HepG2 (cell line): ENCODE measurements at places on chromosomes 2 and 18. TPM values are rescaled to one million over a fixed set of nuclear protein-coding genes. Genes with fewer than 3 reads are reported as not detected.

Gene FAM237A
- polyA plus RNA-seq = not detected in 2 replicates

Gene ALK
- not detected in 2 replicates for polyA plus RNA-seq

Gene POTEI
- polyA plus RNA-seq = 0.29 and 0.33 TPM in 2 replicates

Gene LAPTM4A
- 491 and 558 TPM in 2 replicates for polyA plus RNA-seq

Gene SERPINB4
- not detected in 2 replicates for polyA plus RNA-seq

Gene CGREF1
- 23.4 and 30.8 TPM in 2 replicates for polyA plus RNA-seq

Gene ST6GAL2
- not detected in 2 replicates for polyA plus RNA-seq

Gene SNED1
- 0.35 and 0.65 TPM in 2 replicates for polyA plus RNA-seq

- DNase-seq = no peak
Observed at GRCh38 chr2:38178119-38178518, 102.2 kb upstream of the CYP1B1 start.

- DNase-seq = no peak
Observed at GRCh38 chr2:210429403-210430137, 47.0 kb downstream of the LANCL1 start.

DNA sequence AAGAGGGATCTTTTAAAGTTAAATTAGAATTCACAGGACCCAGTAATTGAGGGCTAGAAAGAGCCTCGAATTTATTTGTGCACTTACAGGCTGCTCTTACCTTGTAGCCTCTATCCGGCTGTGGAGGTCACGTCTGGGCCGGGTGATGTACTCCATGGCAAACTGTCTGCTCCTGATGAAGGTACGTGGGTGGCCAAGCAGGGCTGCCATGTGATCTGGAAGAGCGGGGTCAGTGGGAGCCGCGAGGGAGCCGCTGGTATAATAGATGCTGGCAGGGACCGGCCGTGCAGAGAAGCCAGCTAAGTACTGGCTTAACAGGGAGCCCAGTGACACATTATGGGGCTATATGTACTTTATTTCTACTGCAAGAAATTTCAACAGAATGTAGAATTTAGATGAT is 59.2 kb downstream of the ADI1 start:
- no peak for DNase-seq

- no peak for DNase-seq
Observed at GRCh38 chr18:64219517-64219916, 70.6 kb upstream of the LINC00305 start.

DNA sequence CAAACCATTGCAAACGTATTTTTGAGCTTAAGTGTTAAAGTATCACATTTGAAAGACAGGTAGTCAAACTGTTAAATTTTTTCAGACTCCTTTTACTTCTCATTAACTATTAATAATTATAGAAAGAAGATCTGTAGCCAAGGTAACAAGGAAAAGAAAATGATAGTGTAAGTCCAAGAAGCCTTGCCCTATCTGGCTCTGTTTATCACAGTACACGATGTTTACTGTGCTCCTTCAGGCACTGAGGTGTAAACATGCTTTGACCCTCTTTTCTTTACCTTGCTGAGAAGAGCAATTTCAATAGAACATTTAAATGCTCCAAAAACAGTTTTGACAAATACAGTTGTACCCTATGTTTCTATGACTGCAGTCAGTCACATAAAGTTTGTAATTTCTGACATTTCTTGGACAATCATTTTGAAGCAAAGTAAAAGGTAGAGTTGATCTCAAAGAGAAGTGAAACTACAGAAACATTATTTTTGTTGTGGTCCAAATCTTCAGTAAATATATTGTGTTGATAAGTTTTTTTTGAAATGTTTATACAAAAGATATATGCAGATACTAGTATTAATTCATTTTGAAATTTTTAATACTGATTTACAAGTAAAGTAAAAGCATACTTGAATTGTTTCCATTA is 152.6 kb upstream of the KYNU start:
- no peak for DNase-seq

GRCh38 chr18:62976227-62976626 is 260.9 kb downstream of the PHLPP1 start:
- DNase-seq = no peak

DNA sequence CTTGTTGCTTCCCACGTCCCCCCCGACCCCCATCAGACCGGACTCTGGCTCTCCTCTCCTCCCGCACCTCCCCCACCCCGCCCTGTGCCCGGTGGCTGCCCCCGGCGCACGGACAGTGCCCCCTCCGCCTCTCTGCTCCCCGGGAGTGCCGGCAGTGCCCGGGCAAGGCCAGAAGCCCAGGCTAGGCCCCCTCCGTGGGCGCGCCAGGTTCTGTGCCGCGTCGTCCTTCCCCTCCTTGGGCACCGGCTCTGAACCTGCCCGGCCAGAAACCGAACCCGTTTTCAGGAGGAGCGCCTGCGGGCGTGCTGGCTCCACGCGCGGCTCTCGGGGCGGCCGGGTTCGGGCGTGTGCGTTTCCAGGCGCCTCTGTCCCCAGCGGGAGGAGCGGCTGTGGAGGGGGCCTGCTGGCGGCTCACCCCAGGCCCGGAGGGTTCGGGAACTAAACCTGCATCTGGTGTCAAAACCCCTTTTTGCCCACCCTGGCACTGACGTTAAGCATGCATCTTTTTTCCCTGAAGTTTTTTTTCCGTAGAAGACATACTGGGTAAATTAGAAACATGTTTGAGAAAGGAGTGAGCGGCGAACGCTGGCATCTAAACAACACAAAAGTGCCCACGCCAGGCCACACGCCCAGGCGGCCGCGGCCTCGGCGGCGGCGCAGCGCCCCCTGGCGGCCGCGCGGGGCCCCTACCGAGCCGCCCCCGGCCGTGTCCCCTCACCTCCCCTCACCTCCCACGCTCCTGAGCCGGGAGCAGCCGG is 123.9 kb upstream of the SLC1A4 start:
- no peak for DNase-seq

GRCh38 chr2:160278879-160279177 is 78.8 kb upstream of the ITGB6 start:
- peak; percentile 15 for DNase-seq

GRCh38 chr18:21265971-21266673 is 24.1 kb downstream of the GREB1L start:
- DNase-seq = no peak

GRCh38 chr2:47896450-47896968 is 9.8 kb downstream of the FBXO11 start:
- DNase-seq = no peak

DNA sequence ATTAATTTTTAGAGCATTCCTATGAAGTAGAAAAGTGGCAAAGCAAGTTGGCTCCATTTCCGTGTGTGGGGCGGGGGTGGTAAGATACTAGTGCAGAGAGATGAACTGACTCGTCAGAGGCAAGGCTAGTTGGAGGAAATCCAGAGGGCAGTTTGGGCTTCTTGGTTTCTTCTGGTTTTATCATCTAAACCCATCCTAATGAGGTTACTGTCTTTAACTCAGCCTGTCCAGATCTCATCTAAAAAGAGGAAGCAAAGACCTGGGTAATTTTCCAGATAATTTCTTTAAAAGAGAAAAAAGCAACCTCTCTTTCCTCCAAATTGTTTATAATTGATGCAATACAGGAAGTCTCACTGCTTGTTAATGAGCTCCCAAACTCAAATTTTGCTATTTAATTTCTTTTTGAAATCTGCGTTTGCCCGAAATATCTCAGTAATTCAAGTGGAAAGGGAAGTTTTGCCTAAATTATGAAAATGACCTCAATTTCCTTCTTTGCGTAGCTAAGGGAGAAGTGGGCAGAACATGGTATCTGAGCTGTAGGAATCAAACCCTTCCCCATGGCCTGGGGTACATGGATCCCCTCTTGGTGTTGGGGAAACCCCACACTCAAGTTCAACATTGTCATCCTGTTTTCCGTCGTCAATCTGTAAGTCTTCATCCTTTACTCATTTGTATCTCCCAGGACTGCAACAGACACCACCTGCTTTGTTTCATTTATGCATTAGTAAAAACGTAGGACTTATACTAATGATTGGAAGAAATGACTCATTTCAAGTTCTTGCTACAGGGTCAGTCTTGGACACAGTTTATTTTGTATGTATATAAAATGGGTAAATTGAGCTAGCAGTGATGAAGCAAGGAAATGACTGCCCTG is 89.1 kb upstream of the KLF7 start:
- DNase-seq = no peak

GRCh38 chr2:162301151-162301804 is 17.2 kb downstream of the IFIH1 start:
- DNase-seq = peak; percentile 62

DNA sequence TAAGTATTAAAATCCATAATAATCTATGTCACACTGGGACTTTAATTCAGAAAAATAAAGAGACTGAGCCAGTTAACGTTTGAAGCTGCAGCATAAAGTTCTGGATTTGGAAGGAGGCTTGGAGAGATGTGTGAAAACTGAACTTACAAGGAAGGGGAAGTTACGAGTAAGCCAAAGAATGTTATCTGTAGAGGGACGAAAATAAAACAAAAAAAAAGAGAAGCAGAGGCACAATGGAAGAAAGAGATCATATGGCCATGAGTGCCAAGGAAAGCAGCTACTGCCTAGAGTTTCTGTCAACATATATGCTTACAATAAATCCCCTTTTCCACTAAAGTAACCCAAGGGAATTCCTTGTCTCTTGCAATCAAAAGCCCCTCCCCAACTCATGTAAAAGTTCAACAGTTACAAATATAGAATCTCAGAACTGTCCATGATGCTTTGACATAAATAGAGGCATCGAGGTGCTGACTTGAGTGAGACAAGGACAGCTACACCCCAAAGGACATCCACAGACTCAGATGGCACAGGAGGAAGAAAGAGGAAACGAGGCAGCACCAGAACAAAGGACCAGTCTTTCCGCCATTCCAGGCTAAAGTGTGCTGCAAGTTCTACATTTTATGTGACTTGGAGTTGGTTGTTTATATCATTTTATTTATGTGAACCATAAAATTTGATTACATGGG is 16.1 kb upstream of the ARL5A start:
- DNase-seq = no peak

GRCh38 chr2:219908538-219908937 is 281.1 kb downstream of the SLC4A3 start:
- DNase-seq = no peak

GRCh38 chr2:43925431-43925830 is 70.4 kb downstream of the LRPPRC start:
- no peak for DNase-seq

GRCh38 chr18:12422936-12423335 is 15.2 kb downstream of the PRELID3A start:
- peak; percentile 35 for DNase-seq

- no peak for DNase-seq
Observed at GRCh38 chr18:27276886-27277285, 91.8 kb upstream of the CHST9 start.

DNA sequence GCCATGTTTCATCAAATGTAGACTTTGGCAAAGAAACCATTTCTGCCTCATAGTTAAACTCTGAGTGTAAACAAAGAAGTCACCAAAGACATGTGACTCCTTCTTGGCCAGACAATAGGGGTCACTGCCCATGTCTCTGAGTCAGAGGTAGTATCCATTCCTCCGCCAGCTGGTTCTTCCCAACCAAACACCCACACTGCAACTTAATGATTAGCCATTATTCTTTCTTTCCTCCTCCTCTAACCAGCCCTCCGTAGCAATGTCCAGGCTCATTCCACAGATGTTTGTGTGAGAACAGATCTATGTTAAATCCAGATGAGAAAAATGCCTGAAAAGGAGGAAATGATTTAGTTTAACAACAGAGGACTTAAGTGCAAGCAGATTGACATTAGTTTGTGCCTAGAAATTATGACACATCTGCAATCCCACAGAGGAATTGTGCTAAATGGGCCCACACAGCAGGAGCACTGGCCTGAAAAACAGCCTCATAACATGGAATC is 127.9 kb upstream of the SH3BP4 start:
- peak; percentile 80 for DNase-seq

DNA sequence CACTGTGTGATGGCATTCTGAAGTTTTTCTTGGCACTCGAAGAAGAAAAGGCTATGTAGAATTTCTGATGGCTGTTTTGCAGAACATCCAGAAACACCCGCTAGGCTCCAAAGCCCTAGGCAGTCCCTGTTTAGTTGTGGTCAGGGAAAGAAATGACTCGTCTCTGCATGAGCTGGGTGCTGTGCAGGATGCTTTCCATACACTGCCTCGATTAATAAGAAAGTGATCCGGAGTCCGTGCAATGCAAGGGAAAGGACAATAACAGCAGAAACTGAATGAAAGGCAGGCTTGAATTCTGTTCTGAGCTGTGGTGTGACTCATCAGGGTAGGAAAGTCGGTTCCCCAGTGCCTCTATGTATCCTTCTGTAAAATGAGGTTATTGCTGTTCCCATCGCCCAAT is 18.7 kb downstream of the MAPRE3 start:
- DNase-seq = no peak

DNA sequence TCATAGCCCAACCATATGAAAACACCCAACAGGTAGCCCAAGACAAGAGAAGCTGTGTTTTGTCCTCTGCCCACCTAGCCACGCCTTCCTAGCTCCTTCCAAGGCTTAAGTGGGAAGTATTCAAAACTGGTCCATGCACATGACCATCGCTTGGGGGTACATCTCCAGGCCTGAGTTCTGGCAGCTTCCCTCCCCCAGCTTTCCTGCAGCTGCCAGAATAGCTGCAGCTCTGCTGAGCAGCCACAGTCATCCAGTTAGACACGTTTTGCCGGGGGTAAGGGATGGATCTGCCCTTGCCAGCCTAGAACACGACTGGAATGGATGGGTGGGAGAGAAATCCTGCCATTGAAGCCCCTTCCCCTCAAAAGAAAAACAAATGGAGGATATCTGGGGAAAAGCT is 166.8 kb downstream of the NRP2 start:
- DNase-seq = no peak

DNA sequence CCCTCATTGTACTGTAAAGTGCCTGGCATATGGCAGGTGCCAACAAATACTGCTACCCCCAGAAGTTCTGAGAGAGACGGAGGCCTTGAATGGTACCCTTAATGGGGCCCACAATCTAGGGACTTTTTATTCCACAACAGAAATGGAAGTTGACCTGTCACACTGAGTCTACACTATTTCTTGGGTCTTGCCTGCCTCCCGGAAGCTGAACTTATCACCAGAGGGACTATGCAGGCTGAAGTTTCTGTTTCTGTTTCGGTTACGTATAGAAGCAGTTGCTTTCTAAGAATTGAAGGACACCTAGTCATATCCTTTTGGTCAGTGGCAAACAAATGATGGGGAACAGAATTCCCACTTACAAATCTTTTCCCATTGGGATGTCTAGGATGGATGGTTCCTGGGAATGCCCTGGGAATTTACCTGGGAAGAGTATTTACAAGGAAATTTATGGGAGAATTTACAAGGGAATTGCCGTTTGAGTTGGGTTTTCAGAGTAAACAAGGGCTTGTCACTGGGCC is 74.2 kb downstream of the HS1BP3 start:
- no peak for DNase-seq

- no peak for DNase-seq
Observed at GRCh38 chr18:55744206-55744605, 156.2 kb upstream of the TCF4 start.

DNA sequence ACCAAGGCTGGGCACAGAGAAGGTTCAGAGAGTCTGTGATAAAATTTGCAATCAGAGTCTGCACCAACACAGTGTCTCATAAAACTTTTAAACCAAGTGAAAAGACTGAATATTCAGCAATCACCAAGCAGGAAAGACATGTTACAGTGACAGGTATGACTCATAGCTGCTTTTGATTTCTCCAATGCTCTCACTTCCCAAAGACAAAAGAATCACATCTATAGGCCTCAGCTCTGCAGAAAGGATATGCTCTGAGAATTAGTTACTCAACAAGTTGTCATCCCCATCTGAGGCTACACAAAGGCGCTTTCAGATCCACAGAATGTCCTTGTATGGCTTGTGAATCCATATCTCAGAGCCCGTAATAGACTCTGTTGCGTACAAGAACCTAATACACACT is 92.5 kb downstream of the KCNF1 start:
- DNase-seq = peak; percentile 27
